COR-L47 (cell line): ENCODE measurements at places on chromosomes 11 and 22.

- no peak for DNase-seq
Measured at GRCh38 chr11:92941676-92942571, 27.5 kb upstream of the MTNR1B start.

GRCh38 chr11:127308291-127308690 is 307.7 kb upstream of the KIRREL3 start:
- DNase-seq, result no peak

DNA sequence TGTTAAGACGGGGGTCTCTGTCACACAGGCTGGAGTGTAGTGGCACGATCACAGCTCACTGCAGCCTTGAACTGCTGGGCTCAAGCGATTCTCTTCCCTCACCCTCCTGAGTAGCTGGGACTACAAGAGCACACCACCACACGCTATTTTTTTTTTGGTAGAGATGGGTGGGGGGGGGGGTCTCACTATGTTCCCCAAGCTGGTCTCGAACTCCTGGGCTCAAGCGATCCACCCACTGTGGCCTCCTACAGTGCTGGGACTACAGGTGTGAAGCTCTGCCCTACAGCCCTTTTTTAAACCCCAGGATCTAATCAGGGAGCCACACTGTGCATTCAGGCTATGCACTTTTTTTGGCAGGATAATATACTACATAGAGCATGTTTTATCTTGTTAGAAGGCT is 1.4 kb upstream of the DHCR7 start:
- DNase-seq, result no peak

DNA sequence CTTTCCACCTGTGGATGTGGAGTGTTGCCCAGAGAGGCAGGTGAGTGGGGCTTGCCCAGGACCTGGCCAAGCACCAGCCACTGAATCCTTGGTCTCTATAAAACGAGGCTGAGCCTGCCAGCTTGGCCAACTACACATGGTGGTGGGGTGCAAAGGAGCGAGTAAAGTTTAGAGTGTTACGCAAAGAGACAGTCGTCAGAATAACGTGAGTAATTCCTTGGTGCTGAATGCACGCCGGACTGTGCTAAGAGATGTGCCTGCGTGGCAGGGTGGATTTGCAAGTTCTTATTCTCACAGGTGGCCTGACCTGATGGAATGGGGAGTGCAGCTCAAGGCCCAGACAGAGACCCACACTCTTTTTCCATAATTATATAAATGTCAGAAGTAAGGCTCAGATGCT is 88.6 kb upstream of the B3GAT1 start:
- no peak for DNase-seq

- no peak for DNase-seq
Measured at GRCh38 chr11:92111287-92111686, 113.3 kb upstream of the FAT3 start.

GRCh38 chr11:68831124-68831523 is 10.6 kb downstream of the CPT1A start:
- no peak for DNase-seq

DNA sequence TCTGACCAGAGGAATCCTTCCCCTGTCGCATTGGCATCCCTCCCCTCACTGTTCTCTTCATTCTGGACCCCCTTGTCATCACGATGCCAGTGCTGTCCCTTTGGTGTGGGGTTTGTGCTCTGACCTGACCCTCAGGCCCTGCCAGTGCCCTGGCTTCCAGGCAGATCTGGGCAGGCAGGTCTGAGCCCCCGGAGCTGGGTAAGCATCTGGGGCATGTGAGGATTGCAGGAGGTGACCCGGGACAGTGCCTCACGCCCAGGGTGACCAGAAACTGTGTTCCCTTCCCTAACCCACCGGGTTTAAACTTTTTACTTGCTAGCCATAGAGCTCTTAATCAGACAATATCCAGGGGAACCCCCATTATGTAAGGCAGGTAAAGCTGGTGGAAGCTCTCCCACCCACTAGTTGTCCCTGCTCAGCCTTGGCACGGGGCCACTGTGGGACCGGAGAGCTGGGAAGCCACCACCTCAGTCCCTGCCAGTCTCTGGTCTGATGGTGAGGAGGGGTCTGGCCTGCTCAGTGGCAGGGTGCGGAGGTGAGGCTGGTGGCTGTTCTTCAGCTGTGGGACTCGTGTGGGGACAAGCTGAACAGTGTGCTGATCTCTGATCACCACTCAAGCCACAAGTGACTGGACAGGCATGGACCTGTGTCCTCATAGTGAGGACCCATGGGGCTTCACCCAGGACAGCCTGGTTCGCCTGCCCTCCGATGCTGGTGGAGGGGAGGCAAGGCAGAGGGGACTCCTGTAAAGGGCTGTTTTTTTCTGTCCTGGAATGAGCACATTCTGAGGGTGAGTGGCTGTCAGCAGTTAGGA is 38.0 kb downstream of the BCR start:
- DNase-seq, result no peak

GRCh38 chr22:37026325-37026724 is 6.8 kb downstream of the MPST start:
- no peak for DNase-seq

DNA sequence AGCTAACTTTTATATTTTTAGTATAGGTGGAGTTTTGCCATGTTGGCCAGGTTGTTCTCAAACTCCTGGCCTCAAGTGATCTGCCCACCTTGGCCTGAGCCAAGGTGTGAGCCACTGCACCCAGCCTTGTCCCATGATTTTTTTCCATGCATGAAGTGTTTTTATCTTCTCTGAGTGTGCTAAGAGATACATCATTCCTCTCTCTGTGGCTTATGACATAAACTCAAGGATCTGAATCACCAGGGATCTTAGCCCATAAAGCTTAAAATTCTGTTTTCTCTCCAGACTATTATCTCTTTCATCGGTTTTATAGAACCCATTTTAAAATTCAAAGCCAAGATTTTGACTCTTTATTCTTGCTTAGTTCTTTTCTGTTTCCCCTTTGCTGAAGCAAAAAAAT is 48.4 kb upstream of the C11orf58 start:
- DNase-seq, result no peak

- DNase-seq, result no peak
Measured at GRCh38 chr22:26968859-26969523, 311.6 kb downstream of the MIAT start.

DNA sequence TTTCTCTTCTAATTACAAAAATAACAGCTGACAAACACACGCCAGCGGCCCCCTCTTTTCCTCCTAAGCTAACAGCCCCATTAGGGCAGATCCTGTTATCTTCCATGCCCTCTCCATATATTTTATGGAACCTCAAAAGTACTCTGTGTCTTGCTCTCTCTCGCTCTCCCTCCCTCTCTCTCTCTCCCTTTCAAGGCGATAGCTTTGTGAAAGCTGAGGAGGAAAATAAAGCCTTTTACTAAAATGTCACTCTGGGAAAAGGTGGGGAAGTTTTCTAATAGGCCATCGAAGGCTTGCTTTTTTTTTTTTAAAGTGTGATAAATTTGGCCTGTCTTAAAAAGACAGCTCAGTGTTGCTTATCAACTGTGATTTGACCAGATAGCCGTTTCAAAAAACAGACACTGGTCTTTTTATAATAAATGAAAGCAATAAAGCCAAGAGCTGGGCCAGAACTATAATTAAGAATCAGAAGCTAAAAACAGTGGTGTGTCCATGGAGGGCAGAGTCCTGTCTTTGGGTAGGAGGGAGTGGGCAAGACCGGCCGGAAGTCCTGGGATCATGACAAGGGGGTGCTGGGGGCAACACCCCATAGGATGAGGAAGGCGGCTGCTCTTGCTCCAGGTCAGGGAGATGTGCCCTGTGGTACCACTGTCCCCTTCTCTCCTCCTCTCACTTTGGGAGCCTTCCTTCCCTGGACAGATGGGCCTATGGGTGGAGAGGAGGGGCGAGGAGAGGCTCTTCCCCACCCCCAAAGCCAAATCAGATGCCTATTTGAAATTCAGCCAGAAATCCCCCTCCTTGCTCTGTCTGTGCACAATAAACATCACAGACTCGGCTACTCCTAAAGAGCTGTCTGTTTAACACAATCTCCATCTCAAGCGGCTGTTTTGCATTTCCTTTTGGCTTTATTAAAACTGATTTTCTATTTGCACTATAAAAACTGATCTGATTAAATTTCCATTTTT is 267.2 kb downstream of the BUD13 start:
- peak; percentile 70 for DNase-seq
